ENCODE measurements at places on chromosomes 11 and 22.

DNA sequence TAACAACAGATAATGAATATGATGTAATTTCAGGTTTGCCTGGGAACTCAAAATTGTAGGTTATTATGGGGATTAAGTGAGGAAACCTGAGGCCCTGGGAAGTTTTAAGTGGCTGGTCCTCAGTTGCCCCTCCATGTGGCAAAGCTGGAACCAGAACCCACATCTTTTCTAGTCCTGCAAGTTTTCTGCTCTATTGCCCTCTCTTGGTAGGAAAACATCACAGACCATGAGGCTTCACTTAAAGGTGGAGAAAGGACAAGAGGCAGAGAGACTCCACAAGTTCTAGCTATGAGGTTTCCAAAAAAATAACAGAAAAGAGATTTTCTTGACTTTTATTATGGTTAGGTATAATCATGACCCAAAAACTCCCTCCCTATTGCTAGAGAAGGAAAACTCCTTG is 115.5 kb upstream of the DDI1 start:
- no peak for DNase-seq

DNA sequence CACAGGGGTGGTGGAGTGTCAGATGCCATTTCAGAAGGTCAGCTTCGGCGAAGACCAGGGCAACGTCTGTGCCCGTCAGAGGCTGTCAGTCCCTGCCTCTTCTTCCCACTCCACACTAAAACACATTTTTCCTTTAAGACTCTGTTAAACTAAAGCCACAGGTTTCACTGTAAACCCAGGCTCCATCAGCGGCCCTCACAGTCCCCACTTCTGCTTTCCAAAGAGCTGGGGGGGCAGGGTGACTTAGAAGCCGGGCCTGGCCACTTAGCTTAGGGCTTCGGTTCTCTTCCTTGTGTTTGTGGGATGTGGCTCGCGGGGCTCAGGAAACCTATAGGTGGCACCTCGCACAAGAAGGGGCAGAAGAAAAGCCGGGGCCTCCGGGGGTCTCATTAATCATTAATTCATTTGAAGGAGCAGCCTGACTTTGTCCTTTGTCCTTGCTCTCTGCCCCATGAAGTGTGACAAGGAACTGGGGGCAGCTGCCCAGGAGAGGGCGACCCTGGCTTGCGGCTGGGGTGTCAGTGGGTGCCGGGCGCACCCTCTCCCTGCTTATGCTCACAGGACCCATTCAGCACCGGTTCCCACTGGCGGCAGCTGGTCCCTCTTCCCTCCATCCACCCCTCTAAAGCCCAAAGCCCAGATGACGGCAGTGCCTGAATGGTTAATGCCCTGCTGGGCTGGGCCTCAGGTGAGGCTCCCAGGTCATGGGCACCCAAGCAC is 4.1 kb downstream of the SLC25A45 start:
- DNase-seq, result no peak

DNA sequence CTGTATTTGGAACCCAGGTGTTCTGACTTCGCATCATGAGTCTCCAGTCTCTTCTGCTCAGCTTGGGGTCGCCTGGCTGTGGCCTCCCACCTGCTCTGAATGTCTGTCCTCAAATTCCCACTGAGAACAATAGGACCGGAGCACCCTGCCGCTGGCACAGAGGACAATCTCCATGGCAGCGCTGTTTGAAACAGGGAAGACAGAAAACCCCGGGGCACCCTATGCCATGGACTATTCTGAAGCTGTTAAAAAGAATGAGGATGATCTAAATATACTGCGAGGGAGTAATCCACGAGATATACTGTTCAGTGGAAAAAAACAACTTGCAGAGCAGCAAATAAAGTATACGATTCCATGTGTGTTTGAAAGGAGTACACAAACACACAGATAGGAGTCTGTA is 415.6 kb upstream of the NARS2 start:
- no peak for DNase-seq

DNA sequence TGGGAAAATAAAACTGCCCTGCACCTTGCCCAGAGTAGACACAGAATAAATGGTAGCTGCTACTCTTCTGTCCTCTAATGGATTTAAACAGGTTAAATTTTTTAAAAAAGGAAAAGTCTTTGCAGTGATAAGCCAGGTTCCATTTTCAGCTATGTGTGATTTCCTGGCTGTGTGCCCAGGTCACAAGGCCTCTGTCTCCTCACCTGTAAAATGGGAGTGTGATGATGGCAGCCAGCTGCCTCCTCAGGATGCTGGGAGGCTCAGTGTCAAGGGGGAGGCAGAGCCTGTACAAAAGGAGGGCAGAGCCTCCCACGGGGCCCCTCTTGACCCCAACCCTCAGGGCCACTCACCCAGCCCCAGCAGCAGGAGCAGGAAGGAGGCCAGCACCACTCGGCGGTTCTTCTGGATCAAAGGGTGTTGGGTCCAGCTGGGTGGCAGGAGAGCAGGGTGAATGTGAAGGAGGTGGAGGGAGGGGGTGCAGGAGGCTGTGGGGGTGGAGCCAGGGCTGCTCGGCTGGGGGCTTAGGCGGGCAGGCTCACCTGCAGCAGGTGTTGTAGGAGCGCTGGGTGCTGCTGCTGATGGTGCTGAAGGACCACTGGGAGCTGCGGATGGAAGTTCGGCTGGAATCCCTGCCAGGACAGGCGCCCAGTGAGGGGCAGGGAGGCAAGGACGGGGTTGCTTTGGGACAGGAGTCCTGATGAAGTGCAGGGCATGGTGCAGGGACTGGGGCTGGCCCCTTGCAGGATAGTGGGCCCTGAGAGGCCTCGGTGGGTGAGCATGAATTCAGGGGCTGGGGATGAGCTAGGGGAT is 1.9 kb downstream of the TMEM134 start:
- DNase-seq, result no peak

DNA sequence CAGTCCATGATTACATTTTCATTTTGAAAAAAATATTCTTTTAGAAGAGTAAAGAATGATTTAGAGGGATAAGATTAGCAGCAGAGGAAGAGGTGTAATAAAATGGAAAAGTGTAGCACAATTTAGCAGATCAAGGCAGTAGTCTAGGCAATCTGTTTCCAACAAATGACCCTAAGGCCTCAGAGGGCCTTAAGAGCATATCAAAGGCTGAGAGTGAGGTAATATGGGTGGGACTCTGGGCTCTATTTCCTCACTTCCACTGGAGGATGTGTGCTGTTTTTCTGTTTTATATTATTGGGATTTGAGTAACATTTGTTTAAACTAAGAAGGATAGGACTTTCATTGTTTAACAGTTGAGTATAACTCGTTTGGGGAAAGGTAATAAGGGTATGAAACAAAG is 28.8 kb downstream of the CCDC81 start:
- no peak for DNase-seq

- DNase-seq, result no peak
Measured at GRCh38 chr11:18766015-18766414, 25.6 kb downstream of the PTPN5 start.

DNA sequence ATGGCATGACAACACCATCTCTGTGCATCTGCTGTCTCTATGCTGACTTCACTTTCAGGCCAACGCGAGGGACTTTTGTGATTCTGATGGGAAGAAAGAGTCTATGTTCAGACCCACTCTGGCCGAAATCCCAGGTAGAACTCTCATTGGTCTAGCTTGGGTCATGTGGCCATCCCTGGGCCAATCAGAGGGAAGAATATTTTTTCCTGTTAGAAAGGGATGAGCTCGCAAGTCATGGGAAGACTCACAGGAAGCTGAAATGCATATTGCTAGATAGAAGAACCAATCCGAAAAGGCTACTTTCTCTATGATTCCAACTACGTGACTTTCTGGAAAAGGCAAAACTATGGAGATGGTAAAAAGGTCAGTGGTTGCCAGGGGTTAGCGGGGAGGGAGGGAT is 56.0 kb upstream of the LINC01488 start:
- DNase-seq, result no peak

DNA sequence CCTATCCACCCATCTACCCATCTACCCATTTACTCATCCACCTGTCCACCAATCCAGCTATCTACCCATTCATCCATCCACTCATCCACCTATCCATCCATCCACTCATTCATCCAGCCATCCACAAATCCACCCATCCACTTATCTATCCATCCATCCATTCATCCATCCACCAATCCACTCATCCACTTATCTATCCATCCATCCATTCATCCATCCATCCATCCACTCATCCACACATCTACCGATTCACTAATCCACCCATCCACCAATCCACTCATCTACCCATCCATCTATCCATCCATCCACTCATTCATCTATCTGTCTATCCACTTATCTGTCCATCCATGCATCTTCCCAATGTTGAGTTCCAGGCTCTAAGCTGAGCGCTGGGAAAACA is 1.7 kb upstream of the SPI1 start:
- DNase-seq, result no peak

GRCh38 chr11:12287374-12288211 is 89.8 kb upstream of the PARVA start:
- DNase-seq, result no peak

GRCh38 chr11:131108760-131109159 is 192.5 kb upstream of the SNX19 start:
- no peak for DNase-seq

DNA sequence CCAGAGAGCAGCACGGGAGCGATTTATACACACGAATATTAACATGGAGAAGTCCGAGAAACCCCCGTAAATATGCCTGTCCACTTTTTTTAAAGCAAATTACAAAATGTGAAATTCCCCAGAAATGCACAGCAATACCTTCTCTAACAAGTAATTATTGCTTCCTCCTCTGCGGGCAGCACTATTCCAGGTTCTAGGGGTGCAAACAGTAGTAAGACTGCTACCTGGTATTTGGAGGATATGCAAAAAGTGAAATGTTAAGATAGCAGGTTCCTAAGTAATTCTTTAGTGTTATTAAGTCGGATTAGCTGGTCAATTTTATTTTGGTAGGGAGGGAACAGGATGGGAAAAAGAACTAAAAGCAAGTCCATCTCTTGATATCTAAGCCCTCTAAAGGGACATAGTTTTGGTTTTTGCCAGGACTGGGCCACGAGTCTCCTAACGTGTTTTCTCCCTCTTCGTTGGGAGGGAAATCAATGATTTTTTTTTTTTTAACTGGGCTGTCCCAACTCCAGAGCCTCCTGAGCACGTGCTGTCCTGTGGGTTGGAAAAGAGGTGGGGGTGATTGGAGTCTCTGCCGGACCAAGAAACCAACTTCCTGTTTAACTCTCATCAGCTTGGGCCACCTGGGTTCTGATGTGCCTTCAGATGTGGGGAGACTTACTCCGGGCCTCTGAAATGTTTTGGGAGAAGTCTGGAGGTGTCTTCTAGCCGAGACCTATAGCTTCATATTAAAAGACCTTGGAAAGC is 1.7 kb upstream of the XBP1 start:
- DNase-seq, result no peak

GRCh38 chr22:27086080-27087044 is 429.0 kb downstream of the MIAT start:
- no peak for DNase-seq

- DNase-seq, result no peak
Measured at GRCh38 chr11:46894506-46894905, 23.8 kb downstream of the LRP4 start.

- DNase-seq, result no peak
Measured at GRCh38 chr11:107397357-107397756, 60.3 kb downstream of the CWF19L2 start.

DNA sequence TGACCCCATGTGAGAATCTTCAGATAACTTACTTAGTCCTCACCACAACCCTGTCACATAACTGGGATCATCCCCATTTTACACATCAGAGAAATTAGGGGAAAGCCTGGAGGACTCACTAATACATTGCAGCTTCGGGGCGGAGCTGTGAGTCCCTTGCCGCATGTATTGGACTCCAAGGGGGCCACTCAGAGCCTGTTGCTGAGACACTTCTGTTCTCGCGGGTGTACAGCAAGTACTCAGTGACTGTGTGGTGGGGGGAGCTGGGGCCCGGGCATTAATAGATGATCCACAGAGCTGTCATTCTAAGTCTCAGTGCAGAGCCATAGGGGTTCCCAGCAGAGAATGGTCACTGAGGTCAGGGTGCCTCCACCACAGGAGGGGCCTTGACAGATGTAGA is 13.5 kb downstream of the OAF start:
- no peak for DNase-seq

GRCh38 chr11:126317432-126317755 is 13.5 kb downstream of the DCPS start:
- no peak for DNase-seq

- no peak for DNase-seq
Measured at GRCh38 chr11:7977232-7977917, 9.8 kb upstream of the EIF3F start.

DNA sequence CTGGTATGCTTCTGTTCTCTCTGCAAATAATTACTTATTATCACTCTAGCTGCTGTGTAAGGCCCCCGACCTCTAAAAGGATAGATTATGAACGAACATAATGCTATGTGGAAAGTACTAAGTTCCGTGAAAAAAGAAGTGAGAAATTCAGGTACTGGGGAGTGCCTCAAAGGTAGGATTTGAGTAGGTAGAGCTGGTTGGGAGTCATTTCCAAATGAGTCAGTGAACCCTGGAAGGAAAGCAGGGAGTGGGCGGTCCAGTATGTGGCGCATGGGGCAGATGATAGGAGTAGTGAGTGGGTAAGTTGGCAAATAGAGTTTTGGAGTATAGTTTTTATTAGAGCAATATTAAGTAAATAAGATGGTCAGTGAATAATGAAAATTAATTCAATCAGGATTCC is 2.4 kb downstream of the ZC3H12C start:
- DNase-seq, result no peak

GRCh38 chr11:20360650-20361049 is 2.9 kb upstream of the HTATIP2 start:
- no peak for DNase-seq

DNA sequence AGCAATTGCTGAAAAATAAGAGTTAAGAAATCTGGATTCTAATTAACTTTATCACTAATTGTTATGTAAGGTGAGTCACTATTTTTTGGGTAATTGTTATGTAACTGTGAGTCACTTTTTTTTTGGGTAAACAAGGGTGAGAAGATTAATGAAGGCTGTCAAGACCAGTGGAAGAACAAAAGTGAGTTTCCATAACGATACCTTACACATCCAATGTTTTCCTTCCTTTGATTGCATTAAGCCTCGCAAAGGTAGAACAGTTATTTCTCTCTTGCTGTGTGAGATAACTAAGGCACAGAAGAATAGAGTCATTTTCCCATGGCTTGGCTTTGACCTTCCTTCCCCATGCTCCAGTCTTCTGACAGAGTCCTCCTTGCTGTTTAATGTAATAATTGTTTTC is 374.7 kb downstream of the DDX10 start:
- DNase-seq, result no peak

- no peak for DNase-seq
Measured at GRCh38 chr11:115054570-115055538, 376.5 kb downstream of the NXPE2 start.

GRCh38 chr11:15735706-15736105 is 620.6 kb downstream of the SOX6 start:
- no peak for DNase-seq

GRCh38 chr11:129992161-129992944 is 10.3 kb downstream of the PRDM10 start:
- DNase-seq, result no peak

DNA sequence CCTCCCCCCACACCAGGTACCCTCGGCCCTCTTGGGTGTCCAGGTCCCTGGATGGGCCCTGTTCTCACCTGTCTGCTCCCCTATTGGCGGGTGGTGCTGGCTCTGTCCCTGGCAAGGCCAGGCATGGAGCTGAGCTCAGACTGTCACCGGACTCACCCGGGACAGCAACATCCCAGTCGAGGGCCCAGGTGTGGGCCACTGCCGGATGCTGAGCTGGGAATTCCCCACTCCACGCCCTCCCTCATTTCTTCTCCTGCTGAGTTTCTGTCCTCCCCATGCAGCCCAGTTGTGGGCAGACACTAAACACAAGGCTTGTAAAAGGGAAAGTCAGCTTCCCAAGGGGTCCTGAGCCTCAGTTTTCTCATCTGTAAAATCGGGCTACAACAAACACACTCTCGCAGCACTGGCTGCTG is 2.0 kb upstream of the AP5B1 start:
- no peak for DNase-seq

- DNase-seq, result no peak
Measured at GRCh38 chr11:2929531-2929949, 320 bp upstream of the PHLDA2 start.
